ENCODE measurements at places on chromosomes 1 and 21.

GRCh38 chr1:227556288-227556687 is 7.1 kb upstream of the ZNF678 start:
- no peak for DNase-seq

DNA sequence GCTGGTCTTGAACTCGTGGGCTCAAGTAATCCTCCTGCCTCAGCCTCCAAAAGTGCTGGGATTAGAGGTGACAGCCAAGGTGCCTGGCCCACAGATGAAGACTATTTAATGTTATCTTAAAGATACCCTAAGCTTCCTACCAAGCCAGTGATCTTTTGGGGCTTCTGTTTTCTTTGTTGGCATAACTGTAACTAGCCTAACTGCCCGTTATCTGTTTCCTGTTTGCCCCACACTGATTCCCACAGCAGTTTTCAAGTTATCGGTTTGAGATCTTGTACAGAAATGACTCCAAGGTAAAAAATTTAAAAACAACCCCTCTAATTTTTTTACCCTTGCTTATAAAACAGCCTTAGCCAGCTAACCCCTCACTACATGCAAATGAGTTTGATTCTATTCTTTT is 12.4 kb downstream of the SELL start:
- DNase-seq = no peak

DNA sequence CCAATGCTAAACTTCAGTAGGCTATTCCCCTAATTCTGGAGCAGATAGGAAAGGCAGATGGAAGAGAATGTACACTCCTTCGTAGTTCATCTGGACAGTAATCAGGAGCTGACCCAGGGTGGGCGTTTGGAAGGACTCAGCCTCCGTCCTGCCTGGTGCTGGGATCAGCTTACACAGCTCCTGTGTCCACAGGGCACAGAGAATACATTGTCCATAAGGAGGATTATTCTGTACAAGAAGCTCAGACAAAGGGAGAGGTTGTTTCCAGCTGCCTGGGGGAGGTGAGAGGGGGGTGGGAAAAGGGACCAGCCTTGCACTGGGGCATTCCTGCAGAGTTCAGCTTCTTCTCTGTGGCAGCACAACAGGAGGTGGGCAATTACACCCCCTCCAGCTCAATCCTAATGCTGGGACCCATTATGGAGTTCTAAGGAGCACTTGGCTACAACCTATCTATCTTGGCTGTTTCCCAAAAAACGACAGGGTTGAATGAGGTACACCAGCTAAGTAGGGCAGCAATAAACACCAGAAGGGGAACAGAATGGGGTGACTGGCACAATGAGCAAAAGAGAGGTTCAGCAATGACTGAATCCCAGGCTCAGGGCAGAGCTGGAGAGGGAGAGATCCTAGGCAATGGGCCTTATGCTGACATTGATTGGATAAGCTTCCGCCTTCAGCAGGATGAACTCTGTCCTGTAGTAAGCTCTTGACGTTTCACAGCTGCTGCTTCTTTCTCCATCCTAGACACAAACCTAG is 7.4 kb downstream of the MED8 start:
- no peak for DNase-seq

DNA sequence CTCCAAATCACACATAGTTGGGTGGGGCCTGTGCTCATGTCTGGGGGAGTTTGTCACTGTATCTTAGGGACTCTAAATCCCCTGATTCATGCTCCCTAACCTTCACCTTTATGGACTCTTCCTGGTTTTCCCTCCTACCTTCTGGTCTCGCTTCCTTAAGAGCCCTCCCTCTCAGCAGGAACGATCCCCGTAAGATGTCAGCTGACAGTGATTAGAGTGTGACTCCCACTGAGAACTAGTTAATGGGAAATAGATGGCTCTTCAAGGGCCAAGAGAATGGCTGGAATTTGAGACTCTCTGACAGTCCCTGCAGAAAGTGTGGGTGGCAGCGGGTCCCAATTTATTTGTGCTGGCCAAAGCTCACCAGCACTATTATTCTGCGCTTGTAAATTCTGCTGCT is 22.0 kb downstream of the LYPD8 start:
- no peak for DNase-seq

DNA sequence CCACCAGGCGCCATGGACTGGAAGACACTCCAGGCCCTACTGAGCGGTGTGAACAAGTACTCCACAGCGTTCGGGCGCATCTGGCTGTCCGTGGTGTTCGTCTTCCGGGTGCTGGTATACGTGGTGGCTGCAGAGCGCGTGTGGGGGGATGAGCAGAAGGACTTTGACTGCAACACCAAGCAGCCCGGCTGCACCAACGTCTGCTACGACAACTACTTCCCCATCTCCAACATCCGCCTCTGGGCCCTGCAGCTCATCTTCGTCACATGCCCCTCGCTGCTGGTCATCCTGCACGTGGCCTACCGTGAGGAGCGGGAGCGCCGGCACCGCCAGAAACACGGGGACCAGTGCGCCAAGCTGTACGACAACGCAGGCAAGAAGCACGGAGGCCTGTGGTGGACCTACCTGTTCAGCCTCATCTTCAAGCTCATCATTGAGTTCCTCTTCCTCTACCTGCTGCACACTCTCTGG is 3.8 kb downstream of the GJB3 start:
- DNase-seq = no peak

- no peak for DNase-seq
Observed at GRCh38 chr1:45522324-45523104, 830 bp upstream of the PRDX1 start.

DNA sequence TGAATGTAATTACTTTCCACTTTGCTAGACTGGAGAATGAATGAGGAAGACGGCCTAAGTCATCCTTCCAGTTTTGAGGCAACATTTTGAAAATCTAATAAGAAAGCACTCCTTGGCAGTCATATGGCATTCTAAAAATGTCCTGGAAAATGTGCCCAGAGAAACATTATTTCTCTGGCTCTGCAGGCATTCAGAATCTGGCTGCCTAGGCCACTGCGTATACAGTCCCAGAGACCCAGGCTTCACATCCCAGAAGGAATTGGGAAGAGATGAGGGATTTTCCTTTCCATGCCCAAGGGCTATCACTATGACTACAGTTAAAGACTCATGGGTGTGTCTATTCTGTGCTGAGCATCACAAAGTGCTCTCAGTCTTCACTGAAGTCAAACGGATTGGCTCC is 92.9 kb downstream of the BEND5 start:
- DNase-seq = no peak

DNA sequence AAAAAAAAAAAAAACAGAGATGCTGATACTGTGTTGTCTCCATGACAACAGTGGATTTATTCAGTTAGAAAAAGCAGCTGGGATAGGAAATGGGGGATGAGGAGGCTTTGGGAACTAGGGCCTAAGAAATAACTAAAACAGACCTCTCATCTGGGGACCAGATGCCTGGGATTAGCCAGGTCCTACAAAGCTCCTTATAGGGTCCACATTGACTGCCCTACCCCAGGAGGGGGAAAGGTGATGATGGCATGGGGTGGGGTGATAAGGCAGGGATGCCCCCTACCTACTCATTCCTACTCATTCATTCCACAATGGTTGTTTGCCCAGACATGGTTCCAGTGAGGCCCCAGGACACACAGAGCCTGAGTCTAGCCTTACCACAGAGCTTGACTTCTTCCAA is 131.2 kb downstream of the PLXNA2 start:
- DNase-seq = no peak

DNA sequence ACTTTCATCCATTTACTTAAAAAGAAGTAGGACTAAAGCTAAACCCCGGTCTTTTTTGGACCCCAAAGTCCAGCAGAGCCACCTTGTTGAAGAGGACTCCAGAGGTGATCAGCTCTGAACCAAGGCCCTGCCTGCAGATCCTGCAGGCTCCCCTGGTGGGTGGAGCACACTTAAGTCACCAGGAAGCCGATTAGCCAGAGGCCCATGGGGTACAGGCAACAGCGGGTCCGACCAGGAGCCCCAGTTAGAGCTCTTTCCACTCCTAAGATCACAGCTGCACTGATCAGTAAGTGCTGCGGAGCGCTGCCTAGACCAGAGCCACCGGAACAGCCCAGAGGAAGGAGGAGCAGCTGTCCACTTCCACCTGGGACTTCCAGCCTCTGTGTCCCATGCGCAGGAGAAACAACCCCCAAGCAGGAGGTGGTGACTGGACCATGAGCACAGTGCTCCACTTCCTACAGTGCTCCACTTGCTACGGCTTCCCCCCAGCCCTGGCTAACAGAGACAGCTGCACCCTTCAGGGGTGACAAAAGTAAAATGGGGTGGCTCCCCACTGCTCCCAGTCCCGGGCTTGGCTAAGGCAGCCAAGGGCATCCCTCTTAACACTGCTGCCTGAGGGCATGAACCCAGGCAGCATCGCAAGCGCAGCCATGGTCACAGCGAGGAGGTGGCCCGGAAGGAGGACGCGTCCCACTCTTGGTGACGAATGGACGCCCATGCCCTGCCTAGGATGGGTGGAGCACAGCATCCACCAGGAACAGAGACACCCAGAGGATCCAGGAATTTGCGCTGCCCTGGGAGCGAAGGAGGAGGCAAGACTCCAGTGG is 58.0 kb downstream of the NPHP4 start:
- no peak for DNase-seq

DNA sequence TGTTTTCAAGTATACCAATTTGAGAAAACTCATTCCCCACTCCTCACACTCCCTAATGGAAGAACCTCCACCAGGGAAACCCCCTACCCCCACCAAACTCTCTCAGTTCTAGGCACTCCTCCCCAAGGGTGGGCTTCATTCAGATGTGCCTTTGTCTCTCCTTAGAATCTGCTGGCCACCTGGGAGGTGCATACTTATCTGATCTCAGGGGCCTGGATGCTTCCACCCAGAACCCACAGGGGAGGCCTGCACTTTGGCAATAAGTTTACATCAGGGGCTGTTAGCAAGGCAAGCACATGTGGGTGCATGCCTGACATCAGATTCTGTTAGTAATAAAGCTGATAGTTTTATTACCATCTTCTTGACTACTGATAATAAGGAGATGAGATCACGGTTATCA is 32.5 kb upstream of the SLAMF9 start:
- DNase-seq = no peak

GRCh38 chr1:62467092-62467491 is 30.2 kb downstream of the USP1 start:
- no peak for DNase-seq

DNA sequence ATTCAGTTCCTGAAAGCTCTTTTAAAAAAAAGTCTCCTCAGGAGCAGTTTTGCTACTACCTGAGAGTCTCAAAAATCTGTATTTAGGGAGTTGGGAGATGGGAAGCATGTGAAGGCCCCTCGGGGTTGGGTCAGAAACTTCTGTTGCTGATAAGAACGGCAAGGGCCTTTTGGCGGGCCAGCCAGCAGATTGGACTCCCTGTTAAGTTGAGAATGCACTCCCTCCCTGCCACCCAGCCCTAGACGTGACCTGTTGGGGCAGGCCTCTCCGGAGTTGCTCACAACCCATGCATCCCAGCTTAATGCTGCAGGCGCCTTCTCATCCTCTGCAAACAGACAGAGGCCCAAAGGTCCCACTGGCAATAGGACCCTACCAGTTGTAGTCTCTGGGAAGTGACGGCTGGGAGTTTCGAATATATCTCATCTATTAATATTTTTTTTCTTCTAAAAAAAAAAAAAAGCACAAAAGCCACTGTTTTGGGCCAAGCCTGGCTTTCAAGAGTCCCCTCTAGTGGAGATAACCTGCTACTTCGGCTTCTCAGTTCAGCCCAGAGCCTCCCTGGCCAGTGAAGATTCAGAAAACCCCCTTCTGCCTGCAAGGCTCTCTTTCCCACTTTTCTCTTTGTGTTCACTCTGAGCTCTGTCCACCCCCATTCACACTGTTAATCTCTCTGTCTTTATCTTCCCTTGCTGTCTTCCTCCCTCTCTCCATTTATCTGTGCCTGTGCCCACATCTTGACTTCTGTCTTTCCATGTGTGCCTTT is 5.3 kb downstream of the PLXNA2 start:
- DNase-seq = peak; percentile 67

GRCh38 chr21:27636656-27637055 is 669.8 kb upstream of the ADAMTS5 start:
- no peak for DNase-seq

- DNase-seq = no peak
Observed at GRCh38 chr1:192399161-192399560, 82.4 kb downstream of the RGS21 start.

- no peak for DNase-seq
Observed at GRCh38 chr1:209800984-209801834, 4.7 kb downstream of the IRF6 start.

- no peak for DNase-seq
Observed at GRCh38 chr1:228925691-228926090, 190.4 kb downstream of the RHOU start.

- no peak for DNase-seq
Observed at GRCh38 chr1:76106719-76107235, 32.2 kb downstream of the ST6GALNAC3 start.

DNA sequence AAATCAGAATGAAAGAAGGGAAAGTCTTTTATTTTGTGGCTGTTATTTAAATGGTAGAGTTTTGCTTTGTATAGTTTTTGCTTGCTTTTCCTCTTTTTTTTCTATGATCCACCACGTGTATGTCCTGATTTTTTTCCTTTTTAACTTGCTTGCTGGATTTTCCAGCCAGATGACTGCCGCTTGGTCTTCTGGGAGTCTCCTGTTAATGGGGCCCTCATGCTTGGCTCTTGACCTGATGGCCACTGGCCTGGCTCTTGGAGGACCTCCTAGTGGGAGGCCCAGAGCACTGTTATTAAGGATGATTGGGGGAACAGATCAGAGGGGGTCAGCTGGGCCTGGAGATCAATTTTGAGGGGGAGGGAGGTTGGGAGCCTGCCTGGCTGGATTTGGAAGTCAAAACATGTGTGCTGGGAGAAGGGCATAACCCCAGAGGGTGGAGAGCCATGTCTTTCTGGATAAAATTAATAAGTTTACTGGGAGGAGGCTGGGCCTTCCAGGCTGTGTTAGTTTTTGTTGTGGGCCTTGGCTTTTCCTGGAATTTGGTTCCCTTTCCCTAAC is 1.2 kb downstream of the FGGY start:
- DNase-seq = peak; percentile 20

DNA sequence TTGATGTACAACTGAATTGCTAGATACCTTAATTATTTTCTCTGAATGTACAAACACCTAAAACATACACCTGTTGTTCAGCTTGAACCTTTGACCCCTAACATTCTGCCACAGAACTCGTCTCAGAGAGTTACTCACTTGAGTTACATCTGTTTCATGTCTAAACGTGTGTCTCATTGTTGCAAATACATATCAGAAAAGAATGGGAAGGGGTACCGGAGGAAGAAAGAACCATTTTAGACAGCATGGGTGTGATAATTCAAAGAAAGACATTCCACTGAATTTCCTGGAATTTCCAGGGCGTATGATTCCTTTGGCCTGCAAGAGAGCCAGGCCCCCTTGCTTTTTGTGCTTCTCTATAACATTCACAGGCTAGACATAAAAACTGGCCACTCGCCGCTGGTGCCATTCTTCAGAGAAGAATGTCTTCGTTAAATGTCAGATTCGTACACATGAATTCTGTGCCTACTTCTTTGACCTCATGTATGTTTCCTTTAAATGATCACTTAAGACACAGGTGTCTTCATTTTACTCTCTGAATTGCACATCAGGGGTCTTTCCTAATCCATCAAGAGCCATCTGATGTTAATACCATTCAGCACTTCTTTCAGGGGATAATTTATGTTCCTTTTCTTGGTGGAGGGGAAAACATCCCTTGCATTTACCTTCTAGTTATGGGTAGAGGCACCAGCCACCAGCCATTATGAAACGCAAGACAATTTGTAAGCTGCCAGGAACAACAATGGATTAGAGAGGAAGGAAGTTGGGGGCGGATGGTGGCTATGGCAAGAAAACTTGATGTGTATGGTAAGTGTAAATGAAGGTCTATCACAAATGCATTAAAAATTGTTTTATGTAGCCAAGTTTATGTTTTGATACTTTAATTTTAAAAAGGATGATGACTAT is 12.7 kb downstream of the ATF3 start:
- DNase-seq = no peak
